ENCODE measurements at places on chromosomes 16 and 17.

DNA sequence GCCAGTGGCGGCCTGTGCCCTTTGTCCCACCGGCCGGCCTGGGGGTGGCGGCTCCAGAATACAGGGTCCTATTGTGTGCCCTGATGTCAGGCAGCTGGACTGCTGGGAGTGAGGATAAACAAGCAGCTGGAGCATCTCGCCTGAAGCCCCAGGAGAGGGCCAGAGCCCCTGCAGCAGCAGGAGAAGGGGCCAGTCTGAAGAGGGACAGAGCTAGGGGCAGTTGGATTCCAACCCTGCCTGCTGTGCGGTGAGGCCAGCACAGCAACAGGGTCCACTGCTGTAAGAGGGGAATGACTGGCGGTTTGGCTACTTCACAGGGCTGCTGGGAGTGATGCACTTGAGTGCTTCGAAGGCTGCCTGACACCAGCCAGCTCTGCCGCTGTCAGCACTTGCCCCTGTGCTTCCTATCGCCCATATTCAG, 25.0 kb downstream of the RAB11FIP4 start:
- DNase-seq: no peak

GRCh38 chr17:82149401-82150099, 51.5 kb upstream of the FASN start:
- DNase-seq: no peak

GRCh38 chr16:53913099-53913870, 209.3 kb downstream of the FTO start:
- no peak for DNase-seq

- DNase-seq: no peak
Measured at GRCh38 chr16:89455178-89455577, 35.2 kb downstream of the ANKRD11 start.

- DNase-seq: no peak
Measured at GRCh38 chr16:83912519-83913244, 13.8 kb downstream of the MLYCD start.

GRCh38 chr16:80541306-80541694, 507 bp downstream of the DYNLRB2 start:
- no peak for DNase-seq

- DNase-seq: no peak
Measured at GRCh38 chr17:78507526-78507925, 69.7 kb downstream of the DNAH17 start.

DNA sequence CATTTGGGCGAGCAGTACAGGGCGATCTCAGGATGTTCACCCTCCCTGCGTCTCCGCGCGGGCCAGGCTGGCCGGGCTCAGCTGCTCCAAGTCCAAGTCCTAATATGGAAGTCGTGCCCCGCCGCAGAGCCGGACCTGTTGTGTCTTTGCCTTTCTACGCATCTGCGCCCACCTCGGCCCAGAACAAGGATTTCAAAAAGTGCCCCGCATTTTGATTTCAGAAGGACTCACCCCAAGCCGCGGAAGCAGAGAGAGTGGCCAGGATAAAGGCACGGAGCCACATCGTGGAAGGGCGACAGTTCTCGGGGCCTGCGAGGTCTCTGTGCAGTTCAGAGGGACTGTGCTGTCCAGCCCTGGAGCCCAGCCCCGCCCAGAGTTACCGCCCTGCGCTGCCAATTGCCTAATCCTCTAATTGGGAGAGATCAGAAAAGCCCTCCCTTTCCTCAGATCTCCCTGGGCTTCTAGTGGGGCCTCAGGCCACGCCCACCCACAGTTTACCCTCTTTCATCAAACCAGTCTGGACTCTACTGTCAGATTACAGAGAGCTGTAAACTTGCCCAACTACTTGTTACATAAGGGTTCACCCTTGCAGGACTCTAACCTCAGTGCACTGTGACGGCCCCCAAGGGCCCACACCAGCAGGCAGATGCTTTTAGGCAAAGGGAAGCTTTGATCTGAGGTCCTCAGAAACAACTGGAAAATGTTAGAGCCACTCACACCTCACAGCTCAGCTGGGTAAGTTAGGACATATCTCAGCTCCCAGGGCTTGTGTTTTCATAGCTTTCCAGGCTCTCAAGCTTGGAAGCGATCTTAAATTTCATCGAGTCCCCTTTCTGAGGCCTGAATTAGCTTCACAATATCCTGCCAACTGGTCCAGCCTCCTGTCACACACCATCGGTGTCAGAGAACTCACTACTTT, at the start of gene CES1:
Gene CES1 (minus strand): TSS at position 324 of the 919 bp plus-strand sequence. CDS start 41 bp downstream, at position 283.
- no peak for DNase-seq

GRCh38 chr16:47458331-47458730, 2.5 kb downstream of the ITFG1 start:
- no peak for DNase-seq

GRCh38 chr17:8602679-8603078, 27.8 kb downstream of the MYH10 start:
- no peak for DNase-seq

DNA sequence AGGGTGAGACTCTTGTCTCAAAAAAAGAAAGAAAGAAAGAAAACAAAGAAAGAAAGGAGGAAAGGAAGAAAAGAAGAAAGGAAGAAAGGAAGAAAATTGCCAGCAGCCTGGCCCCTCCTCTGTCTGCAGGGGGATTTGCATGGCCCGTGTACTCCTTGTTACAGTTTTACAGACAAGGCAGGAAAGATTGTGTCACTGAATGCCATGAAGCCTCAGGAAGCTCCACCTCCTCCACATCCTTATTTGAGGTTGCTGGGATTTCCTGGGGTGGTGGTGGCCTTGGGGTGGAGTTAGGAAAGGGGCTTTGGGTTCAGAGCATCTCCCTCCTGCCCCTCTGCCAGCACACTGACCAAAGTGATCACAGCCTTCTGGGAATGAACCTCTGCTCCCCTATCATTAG, 23.6 kb downstream of the CFAP20 start:
- no peak for DNase-seq

DNA sequence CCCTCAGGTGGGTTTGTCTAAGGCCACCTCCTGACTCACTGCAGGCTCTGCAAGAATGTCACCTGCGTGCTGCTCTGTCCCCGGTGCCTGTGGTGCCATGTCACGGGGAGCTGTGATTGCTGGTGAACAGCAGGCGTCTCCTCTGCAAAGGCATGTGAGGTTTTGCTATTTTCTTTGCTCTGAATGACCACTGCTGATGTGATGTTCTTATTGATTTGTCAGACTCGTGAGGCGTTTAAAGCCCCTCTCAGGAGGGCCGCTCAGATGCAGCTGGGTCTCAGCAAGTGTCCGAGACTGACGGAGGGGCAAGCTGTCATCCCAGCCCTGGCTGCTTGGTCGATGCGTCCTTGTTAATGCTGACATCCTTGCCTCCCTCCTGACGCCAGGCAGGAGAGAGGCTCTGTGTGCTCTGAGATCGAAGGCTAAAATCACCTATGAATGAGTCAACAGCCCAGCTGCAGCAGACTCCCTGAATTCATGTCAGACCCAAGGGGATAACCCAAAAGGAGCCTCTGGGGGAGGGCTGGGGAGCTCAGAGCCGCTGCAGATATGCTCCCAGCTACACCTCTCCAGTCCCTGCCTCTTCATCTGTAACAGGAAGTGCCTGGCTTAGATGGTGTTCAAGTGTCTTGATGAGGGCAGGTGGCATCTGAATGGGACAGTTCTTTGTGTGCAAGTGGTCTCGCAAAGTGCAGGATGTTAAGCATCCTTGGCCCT, 11.8 kb upstream of the PEMT start:
- DNase-seq: no peak

GRCh38 chr17:12794919-12795532, 5.7 kb downstream of the ARHGAP44 start:
- no peak for DNase-seq

DNA sequence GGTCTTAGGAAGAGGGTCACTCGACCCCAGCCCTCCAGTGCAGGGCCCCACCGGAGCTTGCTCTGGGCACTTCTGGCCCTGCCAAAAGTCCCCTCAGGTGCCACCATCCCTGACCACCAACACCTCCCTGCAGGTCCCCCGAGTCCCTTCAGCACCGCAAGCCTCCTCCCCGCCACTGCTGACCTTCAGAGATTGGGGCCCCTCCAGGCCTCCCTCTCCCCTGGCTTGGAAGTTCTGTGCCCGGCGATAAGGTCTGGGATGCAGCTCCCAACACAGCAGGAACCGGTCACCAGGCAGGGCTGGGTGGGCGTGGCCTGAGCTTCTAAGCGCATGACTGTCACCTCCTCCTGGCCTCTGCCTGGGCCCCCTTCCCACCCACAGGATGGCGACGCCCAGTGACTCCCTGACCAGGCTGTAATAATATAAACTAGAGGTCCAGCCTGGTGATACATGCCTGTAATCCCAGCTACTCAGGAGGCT, 11.2 kb downstream of the PIEZO1 start:
- no peak for DNase-seq

DNA sequence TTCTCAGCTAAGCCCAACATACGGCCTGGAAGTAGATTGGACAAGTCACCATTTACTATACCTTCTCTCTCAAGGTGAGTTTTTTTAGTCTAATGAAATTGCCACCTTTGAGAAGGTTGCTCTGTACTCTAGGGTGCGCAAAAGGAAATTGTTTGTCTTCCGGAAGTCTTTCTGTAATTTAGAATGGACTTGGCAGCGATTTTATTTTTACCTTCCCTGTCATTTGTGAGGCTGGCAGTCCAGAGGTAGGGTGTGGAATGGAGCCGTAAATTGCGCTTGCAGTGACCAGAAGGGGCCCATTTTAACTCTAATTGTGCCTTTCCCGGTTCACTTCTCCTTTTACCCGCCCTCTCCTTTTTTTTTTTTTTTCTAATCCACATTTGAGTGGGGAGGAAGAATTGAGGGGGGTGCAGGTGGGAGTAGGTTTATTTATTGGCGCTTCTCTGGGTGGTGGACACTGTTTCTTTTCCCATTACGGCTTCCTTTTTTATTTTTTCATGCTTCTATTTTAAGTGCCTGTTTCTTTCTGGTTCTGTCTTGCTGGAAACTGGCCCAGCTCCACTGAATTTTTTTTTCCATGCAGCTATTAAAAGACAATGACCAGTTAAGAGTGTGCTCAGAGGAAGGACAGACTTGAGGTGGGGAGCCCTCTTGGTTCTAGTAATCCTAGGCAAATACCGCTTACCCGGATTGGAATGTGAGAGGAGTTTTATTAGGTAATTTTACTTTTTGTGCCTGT, 89.7 kb upstream of the CLEC18A start:
- DNase-seq: no peak

GRCh38 chr16:75794426-75794825, 68.1 kb upstream of the CPHXL start:
- DNase-seq: no peak

- no peak for DNase-seq
Measured at GRCh38 chr17:72068643-72069042, 52.2 kb upstream of the SOX9 start.

DNA sequence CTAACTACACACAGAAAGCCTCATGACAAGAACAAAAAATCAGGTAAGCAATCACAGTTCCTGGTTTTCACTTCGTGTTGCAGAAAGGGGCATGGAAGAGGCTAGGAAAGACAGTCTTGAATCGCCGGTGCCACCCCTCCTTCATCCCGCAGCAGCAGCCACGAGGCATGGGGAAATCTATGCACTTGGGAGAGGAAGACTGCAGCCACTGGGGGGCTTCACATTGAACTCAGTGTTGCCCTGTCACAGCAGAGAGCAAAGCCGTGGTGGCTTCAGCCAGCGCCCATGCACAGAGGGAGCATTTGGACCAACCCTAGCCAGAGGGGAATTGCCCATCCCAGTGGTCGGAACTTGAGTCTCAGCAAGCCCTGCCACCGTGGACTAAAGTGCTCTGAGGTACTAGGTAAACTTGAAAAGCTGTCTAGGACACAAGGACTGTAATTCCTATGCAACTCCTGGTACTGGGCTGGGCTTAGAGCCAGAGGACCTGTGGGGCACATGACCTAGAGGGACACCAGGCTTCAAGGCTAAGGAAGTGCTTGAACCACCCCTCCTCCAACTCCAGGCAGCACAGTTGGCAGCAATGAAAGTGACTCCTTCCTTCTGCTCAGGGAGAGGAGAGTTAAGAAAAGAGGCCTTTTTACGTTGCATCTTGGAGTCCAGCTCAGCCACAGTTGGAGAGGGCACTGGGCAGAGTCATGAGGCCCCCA, 35.2 kb upstream of the ATP2C2 start:
- DNase-seq: peak; percentile 19

DNA sequence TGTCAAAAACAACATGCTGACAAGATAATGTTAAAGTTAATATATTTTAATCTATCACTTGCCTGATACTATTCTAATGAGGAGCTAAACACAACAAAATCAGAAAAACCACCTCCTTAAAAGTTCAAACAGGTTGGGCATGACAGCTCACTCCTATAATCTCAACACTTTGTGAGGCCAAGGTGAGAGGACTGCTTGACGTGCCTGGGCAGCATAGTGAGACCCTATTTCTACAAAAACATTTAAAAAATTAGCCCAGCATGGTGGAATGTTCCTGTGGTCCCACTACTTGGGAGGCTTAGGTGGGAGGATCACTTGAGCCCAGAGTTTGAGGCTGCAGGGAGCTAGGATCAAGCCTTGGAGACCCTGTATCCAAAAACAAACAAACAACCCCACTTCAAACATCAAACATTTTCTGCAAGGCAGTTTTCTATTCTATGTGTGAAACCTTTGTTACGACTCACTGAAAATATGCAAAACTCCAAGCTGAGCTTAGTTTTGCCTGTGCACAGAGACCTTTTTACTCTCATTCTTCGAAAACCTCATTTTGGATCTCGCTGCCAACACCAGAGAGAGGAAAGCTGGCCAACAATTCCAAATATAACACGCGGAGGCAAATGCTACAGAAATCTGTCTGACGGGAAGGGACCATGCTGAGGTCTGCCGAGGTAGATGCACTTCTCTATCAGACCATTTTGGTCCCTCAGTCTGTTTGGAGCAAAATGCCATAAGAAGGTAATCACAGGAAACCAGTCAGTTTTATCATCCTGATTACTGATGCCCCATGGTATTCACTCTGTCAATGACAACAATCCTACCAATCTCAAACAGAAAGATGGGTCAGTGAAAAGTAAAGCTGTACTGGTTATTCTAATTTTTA, 6.2 kb downstream of the PHF12 start:
- no peak for DNase-seq

DNA sequence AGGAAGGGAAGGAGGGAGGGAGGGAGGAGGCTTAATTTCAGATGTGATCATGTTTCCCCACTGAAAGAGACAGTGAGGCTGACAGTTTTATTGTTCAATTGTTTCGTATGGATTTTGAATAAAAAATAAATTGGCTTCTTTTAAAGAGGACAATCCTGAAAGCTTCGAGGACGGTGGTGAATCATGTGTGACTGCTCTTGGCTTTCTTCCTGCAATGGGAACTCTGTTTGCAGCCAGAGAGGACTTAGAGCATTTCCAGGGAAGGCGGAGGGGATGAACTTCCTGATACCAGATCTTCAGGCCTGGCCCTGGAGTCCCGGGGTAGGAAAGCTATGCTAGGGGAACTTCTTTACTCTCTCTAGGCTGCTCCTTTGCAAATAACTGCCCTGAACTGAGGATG, 72.8 kb upstream of the C16orf82 start:
- DNase-seq: no peak

- DNase-seq: no peak
Measured at GRCh38 chr17:9115214-9116191, 94.2 kb downstream of the NTN1 start.

DNA sequence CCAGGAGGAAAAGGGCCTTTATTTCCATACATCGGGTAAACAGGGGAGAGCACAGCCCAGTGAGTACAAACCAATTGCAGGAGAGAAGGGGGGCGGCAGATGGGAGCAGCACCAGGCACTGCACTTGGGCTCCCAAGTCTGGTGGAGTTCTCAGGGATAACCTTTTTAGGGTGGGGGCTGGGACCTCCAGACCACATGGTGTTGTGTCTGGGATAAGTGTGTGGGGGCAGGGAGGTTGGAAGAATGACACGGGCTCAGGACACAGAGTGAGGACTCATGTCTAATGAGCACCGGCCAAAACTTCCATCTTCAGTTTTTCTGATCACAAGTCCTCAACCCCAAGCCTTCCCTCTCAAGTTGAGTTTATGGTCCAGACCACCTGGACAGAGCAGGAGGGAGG, 30.6 kb downstream of the PIPOX start:
- DNase-seq: no peak

- no peak for DNase-seq
Measured at GRCh38 chr17:50274142-50274896, at the start of gene TMEM92. TMEM92 (plus strand) TSS chr17:50274466; CDS start chr17:50274502, 36 bp downstream.
